ENCODE measurements at places on chromosomes 5 and 9.

- no peak for DNase-seq
These were observed 586.6 kb upstream of the TLE4 start for GRCh38 chr9:78985084-78985738.

DNA sequence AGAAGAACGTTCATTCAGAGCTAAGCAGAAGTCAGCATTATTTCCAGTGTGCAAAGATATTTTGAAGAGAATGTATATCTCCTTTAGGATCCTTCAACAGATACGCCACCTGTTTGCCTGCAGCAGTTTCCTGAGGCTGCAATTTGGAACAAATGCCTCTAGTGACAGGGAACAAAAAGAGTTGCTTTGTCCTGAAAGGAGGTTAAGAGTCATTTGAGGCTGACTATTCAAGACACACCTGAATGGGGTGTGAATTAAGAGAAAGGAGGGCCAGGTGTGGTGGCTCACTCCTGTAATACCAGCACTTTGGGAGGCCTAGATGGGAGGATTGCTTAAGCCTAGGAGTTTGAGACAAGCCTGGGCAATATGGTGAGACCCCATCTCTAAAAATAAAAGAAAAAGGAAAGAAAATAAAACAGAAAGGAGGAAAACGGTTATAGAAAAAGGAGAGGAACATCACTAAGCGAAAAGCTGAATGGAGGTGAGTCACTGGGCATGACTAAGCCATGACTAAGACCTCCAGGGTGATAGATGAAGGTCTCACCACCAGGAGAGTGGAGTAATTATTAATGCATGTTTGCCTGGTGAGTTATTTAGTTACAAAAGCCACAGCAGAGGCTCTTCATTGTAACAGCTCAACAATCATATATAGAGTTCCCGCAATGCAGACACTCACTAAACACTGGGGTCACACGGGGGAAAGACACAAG, 255.2 kb upstream of the TNC start:
- no peak for DNase-seq

DNA sequence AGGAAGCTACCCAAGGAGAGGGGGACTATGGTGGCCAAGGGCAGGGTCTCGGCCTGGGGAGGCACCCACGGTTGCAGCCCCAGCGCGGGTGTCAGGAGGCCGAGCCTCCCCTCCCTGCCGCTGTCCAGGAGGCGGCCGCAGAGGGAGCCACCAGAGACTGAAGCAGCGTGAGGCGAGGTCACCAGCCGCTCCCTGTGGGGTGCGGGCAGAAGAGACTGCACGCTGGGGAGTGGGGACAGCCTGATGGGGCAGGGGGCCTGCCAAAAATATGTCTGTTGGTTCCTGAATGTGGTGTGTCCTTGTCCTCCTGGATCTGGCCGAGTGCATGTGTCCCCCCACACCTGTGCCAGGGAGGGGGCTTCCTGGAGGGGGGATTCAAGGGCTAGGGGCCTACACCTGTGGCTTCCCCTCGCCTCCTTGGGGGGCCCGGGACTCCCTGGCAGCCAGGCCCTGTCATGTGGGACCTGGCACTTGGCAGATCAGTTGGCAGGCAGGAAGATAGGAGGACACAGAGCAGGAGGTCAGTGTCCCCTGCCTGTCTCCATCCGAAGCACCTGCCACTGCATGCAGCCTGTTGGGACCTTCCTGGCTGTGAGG, 131.2 kb downstream of the DAB2IP start:
- no peak for DNase-seq

DNA sequence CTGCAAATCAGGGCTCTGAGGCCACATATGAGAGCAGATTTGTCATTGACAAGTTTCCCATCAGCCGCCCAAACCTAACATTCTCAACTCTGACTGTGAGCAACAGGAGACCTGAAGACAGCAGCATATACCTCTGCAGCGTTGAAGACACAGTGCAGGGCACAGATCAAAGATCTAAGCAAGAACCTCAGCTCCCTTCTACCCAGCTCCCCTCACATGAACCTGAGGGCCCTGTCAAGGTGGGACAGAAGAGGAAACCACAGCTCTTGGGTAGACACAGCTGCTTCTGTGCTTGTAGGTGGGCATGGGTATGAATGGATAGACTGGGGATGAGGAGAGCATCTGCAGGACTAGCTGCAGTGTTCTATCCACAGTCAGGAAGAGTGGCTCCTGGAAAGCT, 8.7 kb upstream of the PRSS3 start:
- DNase-seq, result no peak

GRCh38 chr5:19927919-19928318, 60.1 kb downstream of the CDH18 start:
- no peak for DNase-seq

All from LNCaP clone FGC (cell line).